NCI-H187 treated with DMSO at 0.1 percent for 48 hours (cell line): ENCODE measurements at places on chromosomes 1 and 21.

GRCh38 chr1:236753516-236753915 lies 41.6 kb upstream of the MTR start:
- no peak for DNase-seq

DNA sequence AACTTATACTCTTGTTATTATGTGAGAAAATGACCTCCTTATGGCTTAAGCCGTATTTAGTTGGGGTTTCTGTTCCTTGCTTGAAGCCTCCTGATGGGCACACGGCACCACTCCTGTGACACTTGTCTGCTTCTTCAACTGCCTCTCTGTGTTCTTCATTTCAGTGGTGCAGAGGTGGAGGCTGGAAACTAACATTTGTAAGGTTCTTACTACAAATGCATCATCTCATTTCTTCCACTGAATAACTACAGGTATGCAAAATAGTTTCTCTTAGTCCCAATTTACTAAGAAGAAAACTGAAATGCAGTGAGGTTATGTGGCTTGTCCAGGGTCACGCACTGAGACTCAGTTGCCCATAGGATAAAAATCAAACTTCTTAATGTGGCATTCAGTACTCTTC lies 23.6 kb upstream of the ZNF362 start:
- DNase-seq, result no peak

DNA sequence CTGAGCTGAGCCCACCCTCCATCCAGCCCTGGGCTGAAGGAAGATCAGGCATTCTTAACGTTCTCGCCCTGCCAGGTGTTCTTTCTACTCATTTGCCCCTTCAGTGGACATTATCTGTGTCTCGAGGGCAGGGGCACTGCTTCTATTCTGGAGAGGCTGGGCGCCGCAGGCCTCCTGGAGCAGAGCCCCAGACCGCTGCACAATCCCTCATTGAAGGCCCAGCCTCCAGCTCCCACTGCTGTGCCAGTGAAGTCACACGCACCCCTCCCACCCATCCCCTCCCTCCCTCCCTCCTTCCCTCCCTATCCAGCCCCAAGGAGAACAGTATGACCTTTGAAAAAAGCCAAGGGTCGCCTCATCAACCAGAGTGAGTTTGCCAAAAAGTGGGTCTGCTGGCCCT lies 76.7 kb downstream of the NFASC start:
- DNase-seq, result no peak

DNA sequence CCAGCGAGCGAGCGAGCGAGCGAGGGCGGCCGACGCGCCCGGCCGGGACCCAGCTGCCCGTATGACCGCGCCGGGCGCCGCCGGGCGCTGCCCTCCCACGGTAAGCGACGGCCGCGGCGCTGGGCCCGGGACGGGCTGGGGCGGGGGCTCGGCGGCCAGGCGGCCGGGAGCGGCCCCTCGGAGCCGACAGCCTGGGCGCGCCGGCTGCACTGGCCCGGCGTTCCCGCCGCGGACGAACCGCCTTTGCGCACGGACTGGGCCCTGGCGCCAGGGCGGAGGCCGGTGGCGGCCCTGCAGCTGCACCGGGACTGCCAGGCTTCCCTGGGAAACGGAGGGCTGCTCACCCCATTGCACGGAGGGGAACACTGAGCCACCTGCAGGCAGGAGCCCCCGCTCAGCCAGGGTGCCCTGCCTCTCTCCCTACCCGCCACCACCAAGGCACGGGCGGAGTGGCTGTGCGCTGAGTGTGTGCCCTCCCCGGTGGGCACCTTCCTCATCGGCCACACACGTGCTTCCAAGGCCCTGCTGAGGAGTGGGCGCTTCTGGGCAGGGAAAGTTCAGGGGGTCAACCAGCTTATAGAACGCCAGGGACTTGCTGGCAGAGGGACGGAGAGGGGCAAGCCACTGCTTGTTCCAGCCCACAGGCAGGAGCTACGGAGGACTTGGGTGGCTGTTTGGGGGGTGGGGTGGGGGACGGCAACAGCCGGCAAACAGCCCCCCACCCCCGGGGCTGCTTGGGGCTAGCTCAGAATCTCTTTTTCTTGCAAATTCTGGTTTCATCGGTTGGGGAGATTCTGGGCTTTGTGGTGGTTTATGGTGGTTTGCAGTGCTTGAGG lies 532 bp downstream of the CSF1 start:
- DNase-seq, result no peak

- no peak for DNase-seq
Measured at GRCh38 chr21:37765221-37765900, 150.9 kb downstream of the KCNJ6 start.

DNA sequence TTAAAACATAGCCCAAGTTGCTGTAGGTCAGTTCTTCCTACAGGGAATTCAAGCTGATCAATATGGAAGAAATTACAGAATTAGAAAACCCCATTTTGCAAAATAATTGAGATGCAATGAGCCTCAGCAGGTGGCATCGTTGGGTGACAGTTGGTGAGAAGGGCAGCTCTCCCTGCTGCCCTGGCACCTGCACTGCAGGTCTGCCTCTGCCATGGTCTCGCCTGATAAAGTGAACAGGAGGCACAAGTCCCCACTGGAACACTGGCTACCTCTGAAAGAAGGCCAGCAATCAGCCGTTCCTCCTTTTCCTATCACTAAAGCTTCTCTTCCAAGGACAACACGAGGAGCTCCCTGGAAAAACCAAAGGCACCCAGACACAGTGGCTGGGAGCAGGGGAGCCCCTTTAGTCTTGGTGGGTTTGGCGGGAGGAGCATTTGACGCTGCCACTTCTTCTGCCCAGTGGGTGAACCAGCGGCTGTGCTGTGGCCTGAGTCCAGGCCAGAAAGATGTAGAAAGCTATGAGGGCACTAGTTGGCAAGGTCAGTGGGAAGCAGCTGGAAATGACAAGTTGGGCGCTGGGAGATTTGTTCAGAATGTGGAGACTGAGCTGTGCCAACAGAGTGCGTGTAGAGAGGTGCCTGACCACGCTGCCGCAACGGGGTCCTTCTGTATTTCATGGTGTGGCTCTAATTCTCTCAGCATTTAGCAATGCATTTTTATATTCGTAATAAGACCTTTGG lies 93.1 kb downstream of the RIPK4 start:
- no peak for DNase-seq

DNA sequence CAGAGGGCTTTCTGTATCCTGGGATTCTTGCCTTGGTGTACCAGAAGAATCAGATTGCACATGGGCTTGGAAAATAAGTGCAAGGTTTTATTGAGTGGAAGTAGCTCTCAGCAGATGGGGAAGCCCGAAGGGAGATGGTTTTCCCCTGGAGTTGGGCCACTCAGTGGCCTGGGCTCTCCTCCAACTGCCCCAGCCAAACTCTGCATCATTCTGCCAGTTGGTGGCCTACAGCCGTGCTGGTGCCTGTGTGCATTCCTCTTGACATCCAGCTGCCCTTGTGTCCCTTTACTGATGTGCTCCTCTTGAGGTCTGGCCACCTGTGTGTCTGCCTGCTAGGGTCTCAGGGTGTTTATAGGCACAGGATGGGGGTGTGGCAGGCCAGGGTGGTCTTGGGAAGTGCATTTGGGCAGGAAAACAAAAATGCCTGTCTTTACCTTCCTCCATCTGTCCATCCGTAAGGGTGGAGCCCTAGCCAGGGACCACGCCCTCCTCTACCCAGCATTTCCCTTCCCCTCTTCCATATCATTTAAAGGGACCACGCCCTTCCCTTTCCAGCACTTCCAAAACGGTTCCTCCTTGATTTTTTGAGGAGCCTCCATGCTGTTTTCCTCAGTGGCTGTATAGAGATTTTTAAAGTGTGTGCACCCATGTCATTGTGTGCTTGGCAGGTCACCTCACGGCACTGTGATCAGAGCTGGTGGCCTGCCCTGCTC lies 18.9 kb downstream of the SNAP47 start:
- DNase-seq, result no peak

GRCh38 chr1:50265790-50266314 lies 157.1 kb downstream of the ELAVL4 start:
- no peak for DNase-seq

GRCh38 chr1:19647643-19648042 lies 3.5 kb downstream of the NBL1 start:
- no peak for DNase-seq

- no peak for DNase-seq
Measured at GRCh38 chr1:224544346-224545110, 71.6 kb upstream of the CNIH3 start.

DNA sequence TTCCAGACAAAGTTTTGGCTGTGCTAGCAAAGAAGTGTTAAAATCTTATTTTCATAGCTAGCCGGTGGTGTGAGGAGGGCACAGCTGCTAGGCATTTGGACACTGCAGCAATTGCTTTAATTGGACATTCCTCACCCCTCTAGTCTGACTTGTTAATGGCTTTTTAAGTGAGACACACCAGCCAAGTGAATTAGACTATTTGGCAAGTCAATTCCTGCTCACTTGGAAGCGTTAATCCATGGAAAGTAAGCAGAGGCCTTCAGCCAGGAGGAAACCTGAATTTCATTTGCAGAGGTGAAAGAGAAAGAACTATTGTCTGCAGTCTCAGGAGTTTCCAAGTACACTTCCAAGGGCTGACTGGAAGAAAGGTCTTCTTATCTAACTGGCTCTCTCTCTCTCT lies 175.7 kb downstream of the ST6GALNAC3 start:
- no peak for DNase-seq

DNA sequence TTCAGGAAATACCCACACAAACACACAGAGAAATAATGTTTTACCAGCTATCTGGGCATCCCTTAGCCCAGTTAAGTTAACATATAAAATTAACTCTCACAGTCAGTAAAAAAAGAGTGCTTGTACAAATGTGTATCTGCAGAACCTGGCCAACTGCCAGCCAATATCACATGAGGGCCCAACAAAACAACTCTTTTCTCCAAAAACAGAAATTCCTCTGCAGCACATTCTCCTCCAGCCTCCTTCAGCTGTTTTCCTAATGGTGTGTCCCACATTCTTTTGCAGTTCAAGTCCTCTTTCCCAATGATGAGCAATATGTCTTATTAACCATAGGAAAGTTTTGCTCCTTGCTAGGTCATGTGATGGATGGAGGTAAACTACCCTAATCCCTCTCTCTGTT lies 75.5 kb downstream of the LRRC7 start:
- no peak for DNase-seq

DNA sequence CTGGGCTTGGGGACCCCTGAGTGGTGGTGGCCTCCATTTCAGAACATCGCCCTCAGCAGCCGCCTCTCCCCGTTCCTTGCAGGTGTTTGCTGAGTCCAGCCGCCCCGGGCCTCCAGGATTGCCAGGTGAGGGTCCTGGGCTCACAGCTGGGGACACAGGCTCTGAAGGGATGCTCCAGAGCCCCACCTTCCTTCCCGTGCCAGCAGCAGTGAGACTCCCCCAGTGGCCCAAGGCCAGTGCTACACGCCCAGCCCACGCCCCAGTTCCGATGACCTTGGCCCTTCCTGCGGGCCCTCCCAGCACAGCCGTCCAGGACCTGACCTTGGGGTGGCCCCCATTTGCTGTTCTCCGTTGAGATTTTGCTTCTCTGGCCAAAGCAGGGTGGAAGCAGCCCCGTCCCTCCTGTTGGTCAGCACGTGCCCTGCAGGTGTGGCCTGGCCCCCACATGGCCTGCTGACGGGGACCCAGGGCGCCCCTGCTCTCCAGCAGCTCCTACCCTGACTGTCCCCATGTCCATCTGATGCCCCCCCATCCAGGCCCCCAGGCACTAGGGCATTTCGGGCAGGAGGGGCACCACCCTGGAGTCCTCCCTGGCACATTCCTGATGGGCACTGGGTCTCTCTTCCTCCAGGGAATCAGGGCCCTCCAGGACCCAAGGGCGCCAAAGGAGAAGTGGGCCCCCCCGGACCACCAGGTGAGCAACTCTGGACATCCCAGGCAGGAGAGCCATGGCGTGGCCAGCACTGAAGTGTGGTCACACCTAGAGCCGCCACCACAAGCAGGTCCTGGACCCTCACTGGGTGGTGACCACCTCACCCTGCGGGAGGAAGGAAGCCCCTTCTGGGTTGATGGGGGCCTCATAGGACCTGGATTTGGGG lies 45.0 kb downstream of the SLC19A1 start:
- DNase-seq, result no peak

- DNase-seq, result no peak
Measured at GRCh38 chr21:39483917-39484316, 32.1 kb downstream of the SH3BGR start.

GRCh38 chr1:150226486-150226885 lies 9.4 kb downstream of the ANP32E start:
- no peak for DNase-seq

- DNase-seq, result no peak
Measured at GRCh38 chr21:17082843-17083483, 429.9 kb upstream of the CXADR start.

DNA sequence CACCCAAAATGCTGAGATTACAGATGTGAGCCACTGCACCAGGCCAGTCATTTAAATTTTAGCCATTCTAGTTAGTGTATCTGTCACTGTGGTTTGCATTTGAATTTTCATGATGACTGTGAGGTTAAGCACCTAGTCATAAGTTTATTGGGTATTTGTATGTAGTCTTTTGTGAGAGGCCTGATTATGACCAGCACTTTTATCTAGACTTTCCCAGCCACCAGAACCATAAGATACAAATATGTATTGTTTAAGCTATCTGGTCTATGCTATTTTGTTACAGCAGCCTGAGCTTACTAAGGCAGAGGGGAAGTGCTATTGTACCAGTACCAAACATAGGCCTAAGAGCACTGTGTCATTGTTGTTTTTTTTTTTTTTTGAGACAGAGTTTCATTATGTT lies 19.9 kb upstream of the DNAJC6 start:
- DNase-seq, result no peak

- no peak for DNase-seq
Measured at GRCh38 chr1:213783893-213784292, 203.9 kb upstream of the PROX1 start.

DNA sequence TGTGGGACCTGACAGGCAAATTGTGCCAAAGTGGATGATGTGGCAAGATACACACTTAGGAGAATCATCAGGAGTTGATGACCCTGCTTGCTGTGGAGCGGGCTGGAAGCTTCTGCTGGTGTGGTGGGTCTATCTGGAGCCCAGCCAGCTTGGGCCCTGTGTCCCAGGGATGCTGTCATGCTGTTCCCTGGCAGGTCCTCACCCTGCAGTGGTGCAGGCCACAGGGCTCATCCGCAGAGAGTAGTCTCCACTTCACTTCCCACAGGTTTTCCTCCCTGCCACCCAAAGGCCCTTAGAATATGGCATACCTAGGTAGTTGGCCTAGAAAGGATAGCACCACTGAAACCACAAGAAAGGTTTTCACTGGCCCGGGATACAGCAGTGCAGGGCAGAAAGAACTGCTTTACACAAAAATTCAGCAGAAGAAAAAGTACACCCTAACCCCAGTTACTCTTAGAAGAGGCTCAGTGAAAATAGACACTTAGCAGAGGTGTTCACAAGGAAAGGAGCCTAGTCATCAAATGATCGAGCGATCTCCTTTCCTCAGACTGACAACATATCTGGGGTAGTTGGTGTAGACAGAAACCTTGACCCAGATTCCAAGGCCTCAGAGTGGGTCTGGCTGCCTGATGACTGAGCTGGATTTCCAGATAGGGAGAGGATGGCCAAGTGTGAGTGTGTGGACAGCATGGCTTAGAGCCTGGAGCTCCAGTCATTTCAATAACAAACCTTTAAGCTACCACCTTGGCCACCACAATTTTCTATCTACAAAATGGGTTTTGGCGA lies 1.3 kb upstream of the C1orf226 start:
- no peak for DNase-seq

GRCh38 chr1:25562101-25562927 lies 18.9 kb downstream of the LDLRAP1 start:
- DNase-seq, result no peak
